ENCODE measurements at places on chromosomes 1 and 21.

- DNase-seq: no peak
Measured at GRCh38 chr1:165356876-165357275, 361 bp upstream of the LMX1A start.

GRCh38 chr1:97252076-97252475 lies 530.5 kb downstream of the PTBP2 start:
- DNase-seq: peak; percentile 20

DNA sequence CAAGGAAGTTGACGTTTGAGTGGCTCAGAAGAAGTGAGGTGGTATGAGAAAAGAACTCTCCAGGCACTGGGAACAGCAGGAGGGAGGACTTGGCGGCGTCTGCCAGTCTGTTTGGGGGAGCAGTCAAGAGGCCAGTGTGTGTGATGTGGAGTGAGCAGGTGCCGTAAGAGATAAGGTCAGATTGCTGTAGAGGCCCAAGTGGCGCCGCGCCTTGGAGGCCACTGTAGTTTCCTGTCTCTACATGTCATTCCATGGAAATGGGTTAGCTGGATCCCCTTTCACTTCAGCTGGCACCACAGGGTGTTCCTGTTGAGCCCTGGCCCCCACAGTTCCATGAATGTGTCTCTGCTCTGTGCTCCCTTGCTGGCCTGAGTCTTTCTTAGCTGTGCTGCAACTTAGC lies 35.5 kb upstream of the PTPRF start:
- no peak for DNase-seq

DNA sequence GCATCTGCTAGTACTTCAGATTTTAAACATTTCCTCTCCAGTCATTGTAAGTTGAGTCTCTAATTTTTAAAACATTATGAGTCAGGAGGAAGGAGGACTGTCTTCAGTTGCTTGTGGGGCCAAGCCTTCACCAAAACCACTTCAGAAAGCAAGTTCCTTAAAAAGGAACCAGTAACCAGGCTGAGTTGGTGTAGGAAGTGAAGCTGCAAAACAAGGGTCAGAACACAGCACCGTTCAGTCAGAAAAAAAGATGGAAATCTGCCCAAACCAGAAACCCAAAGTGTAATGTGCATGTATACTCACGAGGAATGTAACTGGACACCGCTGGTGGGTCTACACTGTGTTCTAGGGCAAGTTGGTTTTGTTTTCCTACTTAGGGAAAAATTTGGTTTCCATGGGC lies 402.1 kb downstream of the SETD4 start:
- peak; percentile 40 for DNase-seq

DNA sequence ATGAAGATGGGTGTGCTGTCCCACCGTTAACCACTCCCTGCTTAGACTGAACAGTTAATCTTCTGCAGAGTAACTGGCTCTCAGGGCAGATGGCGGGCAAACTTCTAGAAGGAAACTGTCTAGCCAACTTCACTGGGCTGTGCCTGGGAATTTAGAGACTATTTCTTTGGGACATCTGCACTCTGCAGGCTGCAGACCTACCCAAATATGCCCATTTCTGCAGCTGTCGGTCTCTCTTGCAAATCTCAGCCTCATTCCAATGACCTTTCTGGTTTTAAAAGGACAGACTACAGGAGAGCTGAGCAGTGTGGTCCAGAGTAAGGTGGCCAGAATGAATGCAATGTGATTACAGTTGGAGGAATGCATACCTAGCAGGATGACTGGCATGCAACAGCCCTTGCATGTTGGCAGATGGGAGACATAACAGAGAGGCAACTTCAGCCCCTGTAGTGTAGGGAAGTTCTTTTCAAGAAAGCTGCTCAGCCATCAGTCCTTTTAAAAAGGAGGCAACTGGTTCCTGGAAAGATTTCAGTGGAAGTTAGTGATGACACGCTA lies 26.3 kb upstream of the IL20 start:
- no peak for DNase-seq

GRCh38 chr1:94622757-94623156 lies 81.2 kb upstream of the F3 start:
- DNase-seq: no peak

GRCh38 chr1:115069659-115070308 lies 19.5 kb downstream of the TSPAN2 start:
- no peak for DNase-seq

GRCh38 chr1:38123356-38124135 lies 77.0 kb upstream of the POU3F1 start:
- DNase-seq: no peak

- DNase-seq: no peak
Measured at GRCh38 chr1:125064481-125064880, 3879.7 kb downstream of the SRGAP2C start.

DNA sequence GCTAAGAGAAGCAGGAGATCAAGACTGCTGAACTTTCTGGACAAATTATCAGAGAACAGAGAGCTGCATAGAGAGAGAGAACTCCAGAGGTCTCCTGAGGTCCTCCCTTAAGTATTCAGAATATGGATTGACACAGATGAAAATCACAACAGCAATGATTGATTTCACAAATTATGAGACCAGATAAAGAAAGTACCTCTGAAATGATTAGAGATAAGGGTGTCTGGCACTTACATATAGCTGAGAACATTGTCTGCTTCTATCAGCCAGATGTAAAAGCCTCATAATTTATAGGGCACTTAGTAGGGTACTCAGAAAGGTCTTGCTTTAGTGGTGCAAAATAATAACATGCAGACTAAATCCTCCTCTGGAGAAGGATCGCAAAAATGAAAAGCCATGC lies 1301.8 kb downstream of the BRINP3 start:
- no peak for DNase-seq

- DNase-seq: no peak
Measured at GRCh38 chr1:33823401-33823800, 40.5 kb upstream of the HMGB4 start.

All from CD14-positive monocyte (primary cell).